ENCODE measurements at places on chromosomes 4 and X. TPM values are rescaled to one million over a fixed set of nuclear protein-coding genes. Genes with fewer than 3 reads are reported as not detected.

DNA sequence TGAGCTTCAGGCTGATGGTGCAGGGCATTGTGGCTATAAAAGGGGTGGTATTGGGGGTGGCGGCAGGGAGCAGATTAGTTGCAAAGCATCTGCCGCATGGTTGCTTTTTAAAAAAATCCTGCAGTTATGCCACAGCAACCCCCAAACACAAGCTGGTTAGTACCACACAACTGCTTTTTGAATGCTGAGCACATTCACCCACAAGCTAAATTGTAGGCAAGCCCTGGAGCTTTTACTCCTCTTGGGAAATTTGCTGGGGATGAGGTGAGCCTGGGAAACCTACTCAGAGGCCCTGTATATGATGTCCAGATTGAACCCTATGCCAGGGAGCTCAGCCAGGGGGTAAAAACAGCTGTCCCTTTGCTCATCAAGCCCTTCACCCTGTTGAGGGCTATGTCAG is 33.8 kb upstream of the TRIM2 start:
- DNase-seq: no peak

GRCh38 chr4:186948361-186949242 is 224.9 kb upstream of the FAT1 start:
- no peak for DNase-seq

- DNase-seq: no peak
These were observed 12.0 kb upstream of the DCHS2 start for GRCh38 chr4:154503598-154503997.

DNA sequence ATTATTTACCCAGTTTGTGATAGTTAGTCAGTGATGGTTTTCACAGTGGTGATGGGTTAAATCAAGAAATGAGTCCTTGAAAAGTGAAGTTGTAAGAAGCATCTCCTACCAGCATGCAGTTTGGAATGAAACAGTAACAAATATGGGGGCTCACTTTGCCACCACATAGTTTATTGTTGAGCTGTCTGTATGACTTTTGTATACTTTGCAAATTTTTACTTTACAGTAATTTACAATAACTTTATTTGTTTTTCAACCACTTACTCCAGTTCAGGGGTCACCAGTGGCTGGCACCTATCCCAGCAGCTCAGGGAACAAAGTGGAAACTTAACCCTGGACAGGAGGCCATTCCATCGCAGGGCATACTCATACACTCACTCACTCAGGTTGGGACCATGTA is 64.5 kb upstream of the ANKRD50 start:
- no peak for DNase-seq

DNA sequence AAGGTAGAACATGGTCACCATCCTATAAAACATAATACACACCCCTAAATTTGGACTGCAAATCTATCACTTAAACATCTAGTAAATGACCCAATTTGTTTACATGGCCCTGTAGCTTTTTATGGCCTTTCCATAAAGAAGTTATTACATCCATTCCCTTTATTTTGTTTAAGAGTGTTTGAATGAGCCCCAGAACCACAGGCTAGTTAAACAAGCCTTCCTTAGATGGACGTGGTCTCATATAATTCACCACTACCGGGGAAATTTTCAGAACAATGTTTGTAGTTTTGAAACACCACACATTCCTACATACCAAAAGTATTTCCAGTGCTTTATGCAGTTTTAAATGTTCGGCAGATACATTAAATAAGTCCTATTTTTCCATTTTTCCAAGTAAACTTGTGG is 12.3 kb downstream of the PDGFC start:
- DNase-seq: no peak

DNA sequence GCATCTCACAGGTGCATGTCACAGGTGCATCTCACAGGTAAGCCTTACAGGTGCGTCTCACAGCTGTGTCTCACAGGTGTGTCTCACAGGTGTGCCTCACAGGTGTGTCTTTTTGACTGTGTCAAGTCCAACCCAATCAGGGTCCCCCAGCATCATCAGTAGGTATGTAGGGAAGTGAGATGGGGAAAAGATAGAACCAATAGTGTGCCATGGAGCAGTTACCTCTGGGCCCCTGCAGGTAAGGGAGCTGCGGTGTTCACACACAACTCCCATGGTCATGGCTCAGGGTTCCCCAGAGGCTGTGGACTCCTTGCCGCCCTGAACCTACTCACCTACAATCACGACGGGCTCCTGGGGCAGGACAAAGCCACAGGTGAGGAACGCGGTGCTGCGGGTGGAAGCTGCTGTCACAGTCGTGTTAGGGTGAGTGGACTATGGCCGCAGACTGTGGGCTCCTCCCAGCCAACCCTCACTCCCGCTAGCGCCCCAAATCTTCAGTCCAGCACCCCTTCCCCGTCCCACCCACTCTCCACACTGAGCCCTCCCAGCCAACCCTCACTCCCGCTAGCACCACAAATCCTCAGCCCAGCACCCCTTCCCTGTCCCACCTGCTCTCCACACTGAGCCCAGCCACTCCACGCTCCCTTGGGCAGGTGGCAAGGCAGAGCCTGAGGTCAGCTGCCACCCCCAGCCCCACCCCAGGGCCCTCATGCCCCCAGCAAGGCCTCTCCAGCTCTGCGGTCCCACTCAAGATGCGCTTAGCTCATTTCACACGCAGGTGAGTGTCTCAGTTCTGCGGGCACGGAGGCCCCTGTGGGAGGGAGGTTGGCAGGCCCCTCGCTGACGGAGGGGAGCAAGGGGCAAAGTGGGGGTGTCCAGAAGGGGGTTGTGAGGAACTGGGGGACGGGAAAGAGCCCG is 2.1 kb upstream of the PDE6B start:
- DNase-seq: no peak

DNA sequence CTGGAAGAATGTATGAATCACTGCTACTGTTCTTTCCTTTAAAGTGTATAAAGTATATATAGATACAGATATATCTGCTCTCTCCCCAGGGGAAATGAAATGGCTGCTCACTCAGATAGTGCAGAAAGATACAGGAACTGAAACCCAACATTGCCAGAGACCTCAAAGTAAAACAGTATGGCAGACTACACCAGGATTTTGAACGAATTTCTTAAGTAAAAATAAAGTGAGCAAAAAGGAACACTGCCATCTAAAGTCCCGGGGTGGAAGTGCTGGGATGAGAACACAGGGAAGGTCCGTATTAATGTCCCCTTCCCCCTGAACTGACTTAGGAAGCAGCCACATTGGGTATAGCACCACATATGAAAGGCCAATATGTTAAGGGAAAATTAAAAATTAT is 93.4 kb downstream of the TMA16 start:
- DNase-seq: no peak

DNA sequence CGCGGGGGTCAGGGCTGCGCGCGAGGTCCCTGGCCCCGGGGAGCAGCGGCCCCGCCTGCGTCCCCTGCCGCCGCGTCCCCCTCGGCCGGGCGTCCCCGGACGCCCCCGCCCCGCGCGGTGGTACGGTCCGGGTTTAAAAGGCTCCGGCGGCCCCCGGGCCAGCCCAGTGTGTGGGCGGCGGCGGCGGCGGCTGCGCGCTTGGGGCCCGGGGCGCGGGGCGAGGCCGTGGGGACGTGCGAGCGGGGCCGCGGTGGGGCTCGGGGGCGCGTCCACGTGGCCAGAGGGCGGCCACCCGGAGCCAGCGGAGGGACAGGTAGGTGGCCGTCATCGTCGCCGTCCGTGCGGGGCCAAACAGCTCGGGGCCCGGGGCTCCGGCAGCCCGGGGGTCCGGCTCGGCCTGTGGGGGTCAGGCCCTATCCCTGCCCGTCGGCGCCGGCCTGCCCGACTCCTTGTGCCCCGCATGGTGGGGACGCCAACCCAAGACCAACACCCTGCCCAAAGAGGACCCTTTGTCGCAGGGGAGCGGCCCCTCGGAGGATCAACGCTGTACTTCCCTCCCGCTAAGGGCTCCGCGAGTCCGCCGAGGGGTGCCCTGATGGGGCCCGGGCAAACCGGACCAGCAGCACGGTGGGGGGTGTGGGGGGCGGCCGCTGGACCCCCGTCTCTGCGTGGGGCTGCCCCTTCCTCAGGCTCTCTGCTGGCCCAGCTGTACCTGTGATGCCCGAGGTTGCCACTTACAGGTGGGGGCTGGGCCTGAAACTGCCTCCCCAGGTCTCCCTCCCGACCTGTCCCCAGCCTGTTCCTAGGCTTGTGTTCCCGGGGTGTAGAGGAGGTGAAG is at the start of gene PLXNA3:
Gene PLXNA3, plus strand, starts transcription at position 166 of the 838 bp plus-strand sequence. CDS start 1,903 bp downstream, outside the sequence.
- DNase-seq: no peak

DNA sequence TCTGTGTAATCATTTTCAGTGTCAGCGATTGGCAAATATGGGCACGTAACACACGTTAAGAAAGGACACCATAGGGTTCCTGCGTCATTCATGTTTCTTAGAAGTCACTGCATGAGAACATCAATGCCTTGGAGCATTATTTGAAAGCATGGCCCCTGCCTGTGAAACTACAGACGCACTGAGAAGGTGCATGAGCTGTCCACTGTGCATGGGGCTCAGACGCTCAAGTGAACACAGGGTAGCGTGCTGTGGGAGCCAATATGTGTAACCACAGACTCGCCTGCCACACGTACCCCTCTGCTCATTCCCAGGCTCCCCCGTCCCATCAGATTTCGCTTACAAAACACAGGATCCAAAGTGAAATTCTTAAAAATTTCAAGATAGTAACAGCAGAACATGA is 6.5 kb downstream of the PPP2R2C start:
- no peak for DNase-seq

GRCh38 chrX:135974279-135974856 is 580 bp upstream of the MMGT1 start:
- DNase-seq: no peak

DNA sequence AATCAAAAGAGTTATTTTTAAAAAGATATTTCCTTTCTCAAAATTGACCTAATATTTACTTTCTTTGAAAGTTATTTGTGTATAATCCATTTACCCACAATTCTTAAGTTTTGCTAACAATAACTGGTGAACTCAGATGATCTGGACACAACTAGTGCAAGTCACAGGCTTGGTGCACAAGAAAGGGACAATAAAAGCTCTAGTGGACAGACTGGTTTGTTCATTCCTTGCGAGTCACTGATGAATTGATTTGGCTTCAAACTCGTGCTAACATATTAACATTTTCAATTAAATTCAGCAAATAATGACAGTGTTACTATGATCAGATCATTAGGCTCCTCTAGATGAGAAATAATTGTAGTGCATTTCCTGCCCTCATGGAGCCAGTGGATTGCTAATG is 169.2 kb downstream of the BMPR1B start:
- DNase-seq: no peak

- DNase-seq: no peak
These were observed 78.8 kb upstream of the PRPS1 start for GRCh38 chrX:107549504-107549903.

- no peak for DNase-seq
These were observed 12.1 kb upstream of the OPN1LW start for GRCh38 chrX:154131955-154132354.

- no peak for DNase-seq
These were observed 324.6 kb upstream of the MAGEB2 start for GRCh38 chrX:29890646-29891200.

- no peak for DNase-seq
These were observed 217.6 kb downstream of the ZNF674 start for GRCh38 chrX:46327566-46328115.

DNA sequence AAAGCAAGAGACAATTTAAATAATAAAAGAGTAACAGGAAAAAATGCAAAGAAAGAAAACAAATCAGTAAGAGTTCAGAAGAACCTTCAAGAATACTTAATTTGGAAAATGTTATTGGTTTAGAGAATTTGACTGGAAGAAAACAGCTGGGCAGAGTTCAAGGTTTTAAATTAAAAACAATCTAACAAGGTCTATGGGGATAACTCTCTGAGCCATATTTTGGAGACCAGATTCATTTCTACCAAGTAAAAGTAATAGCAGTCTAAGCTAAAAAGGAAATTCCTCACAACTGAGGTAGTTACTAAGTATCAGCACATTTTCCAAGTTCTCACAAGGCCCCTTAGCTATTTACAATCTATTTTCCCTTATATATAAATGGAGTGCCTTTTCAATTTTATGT is 82.4 kb upstream of the TFDP3 start:
- DNase-seq: no peak

DNA sequence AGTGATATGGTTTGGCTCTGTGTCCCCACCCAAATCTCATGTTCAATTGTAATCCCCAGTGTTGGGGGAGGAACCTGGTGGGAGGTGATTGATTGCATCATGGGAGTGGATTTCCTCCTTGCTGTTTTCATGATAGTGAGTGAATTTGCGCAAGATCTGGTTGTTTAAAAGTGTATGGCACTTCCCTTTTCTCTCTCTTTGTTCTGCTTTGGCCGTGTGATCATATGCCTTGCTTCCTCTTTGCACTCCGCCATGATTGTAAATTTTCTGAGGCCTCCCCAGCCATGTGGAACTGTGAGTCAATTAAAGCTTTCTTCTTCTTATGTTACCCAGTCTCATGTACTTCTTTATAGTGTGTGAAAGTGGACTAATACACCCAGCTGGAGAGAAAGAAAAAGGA is 113.0 kb upstream of the AADAT start:
- DNase-seq: no peak

The UGT2B10 gene
- 0.14 TPM for polyA plus RNA-seq

The GJB1 gene
- polyA plus RNA-seq: 44.3 TPM

The BMX gene
- polyA plus RNA-seq: 0.36 TPM

The MAGEB6B gene
- not detected for polyA plus RNA-seq

The PASD1 gene
- not detected for polyA plus RNA-seq

The BEX1 gene
- 66.6 TPM for polyA plus RNA-seq

The DNAJB14 gene
- polyA plus RNA-seq: 37.2 TPM

The ZNF674 gene
- polyA plus RNA-seq: 5.4 TPM

The FHIP1A gene
- 5.6 TPM for polyA plus RNA-seq

The GAGE12H gene
- polyA plus RNA-seq: not detected

Data from left renal cortex interstitium (tissue), 4 donors.